ENCODE measurements at places on chromosomes 16 and 17. TPM values are rescaled to one million over a fixed set of nuclear protein-coding genes. Genes with fewer than 3 reads are reported as not detected.

DNA sequence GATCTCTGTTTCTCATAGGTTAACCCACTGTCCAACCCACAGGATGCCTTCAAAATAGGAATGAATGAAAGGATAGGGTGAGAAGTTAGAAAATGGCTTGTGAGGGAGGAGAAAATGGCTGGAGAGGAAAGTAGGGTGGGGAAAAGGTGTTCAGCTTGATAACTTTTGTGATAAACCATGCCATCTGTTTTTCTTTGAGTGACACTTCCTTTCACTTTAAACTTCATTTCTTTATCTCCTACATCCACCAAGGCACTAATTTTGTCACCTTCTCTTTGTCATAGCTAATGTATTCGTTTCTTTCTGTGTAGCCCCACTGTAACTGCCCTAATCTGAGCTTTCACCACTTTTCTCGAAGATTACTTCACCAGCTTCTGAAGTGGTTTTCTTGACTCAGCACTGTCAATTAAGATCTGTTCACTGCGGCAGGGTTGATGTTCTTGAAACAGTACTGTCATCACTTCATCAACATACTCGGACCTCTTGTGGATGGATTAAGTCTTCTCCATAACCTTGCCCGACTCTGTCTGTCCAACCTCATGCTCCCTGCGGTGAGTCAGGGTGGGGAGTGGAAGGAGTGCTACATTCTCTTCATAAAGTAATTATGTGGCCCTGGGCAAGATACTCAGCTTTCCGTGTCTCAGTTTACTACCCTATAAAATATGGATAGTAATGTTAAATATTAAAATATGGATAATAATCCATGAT, 5.5 kb upstream of the KRT10 start:
- DNase-seq, result no peak

GRCh38 chr16:14400285-14400977, 229.6 kb downstream of the PARN start:
- no peak for DNase-seq

- no peak for DNase-seq
Measured at GRCh38 chr17:58966208-58966607, 140.5 kb downstream of the TRIM37 start.

DNA sequence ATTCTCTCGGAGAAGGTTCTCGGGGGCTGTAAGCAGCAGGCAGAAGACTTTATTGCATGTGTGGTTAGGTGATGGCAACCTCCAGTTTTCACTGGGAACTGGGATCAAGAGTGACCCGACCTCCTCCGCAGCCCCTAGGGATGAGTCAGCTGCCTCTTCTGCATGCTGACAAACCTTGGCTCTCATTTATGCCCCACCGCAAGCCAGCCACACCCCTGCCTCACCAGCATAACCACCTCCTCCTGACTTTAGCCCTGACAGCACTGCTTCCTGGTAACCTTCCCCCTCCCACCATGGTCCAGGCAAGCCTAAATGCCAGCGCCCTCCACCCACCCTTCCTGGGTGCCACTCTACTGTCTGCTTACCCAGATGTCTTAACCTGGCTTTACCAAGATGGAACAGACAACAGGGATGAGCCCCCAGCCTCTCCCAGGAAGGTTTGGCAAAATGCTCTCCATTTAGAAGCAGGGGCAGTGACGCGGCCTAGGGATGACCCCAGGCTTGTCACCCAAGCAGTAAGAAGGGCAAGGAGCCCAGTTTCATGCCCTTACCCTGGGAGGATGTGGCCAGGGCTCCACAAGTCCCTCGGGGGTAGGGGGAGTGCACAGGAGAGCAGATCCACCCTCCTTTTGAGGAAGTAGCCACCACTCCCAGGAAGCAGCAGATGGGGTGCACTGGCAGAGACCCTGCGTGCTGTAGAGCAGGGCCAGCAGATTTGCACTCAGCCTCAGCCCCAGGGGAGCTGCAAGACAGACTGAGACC, 73.5 kb downstream of the GOSR1 start:
- DNase-seq, result no peak

DNA sequence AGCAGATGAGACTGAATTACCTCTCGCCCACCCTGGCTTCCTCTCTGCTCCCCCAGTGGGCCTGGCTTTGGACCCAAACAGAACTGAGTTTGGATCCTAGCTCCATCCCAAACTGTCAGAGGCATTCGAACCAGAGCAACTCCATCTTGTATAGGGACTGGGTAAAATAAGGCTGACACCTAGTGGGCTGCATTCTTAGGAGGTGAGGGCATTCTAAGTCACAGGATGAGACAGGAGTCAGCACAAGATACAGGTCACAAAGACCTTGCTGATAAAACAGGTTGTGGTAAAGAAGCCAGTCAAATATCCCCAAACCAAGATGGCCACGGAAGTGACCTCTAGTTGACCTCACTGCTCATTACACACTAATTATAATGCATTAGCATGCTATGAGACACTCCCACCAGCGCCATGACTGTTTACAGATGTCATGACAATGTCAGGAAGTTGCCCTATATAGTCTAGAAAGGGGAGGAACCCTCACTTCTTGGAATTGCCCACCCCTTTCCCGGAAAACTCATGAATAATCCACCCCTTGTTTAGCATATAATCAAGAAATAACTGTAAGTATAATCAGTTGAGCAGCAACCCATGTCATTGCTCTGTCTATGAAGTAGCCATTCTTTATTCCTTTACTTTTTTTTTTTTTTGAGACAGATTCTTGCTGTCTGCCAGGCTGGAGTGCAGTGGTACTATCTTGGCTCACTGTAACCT, 44.4 kb downstream of the LYRM1 start:
- no peak for DNase-seq

The PSMD3 gene
- 49.5 TPM for total RNA-seq

GRCh38 chr16:4263504-4264436, 9.1 kb downstream of the TFAP4 start:
- DNase-seq, result peak; percentile 91

The MYL4 gene
- 36.7 TPM for total RNA-seq

GRCh38 chr17:55319933-55320593, 55.3 kb downstream of the HLF start:
- DNase-seq, result no peak

- no peak for DNase-seq
Measured at GRCh38 chr17:57877803-57878377, 28.0 kb upstream of the MRPS23 start.

- DNase-seq, result no peak
Measured at GRCh38 chr16:84074721-84075120, 32.1 kb upstream of the SLC38A8 start.

GRCh38 chr17:47733674-47734410, 806 bp downstream of the TBX21 start:
- no peak for DNase-seq

DNA sequence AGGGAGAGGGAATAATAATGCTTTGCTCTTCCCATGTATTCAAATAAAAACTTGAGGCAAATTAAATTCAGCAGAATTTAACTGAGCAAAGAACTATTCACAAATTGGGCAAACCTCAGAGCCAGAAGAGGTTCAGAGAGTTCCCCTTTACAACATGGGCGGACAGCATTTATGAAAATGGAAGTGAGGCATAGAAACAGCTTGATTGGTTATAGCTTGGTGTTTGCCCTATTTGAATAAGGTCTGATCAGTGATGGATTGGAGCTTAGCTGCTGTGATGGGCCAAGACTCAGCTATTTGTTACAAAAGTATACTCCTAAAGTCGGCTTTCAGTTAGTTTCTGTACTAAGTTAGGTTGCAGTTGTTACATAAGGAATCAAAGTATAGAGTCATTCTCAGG, 63.0 kb downstream of the TMEM100 start:
- no peak for DNase-seq

DNA sequence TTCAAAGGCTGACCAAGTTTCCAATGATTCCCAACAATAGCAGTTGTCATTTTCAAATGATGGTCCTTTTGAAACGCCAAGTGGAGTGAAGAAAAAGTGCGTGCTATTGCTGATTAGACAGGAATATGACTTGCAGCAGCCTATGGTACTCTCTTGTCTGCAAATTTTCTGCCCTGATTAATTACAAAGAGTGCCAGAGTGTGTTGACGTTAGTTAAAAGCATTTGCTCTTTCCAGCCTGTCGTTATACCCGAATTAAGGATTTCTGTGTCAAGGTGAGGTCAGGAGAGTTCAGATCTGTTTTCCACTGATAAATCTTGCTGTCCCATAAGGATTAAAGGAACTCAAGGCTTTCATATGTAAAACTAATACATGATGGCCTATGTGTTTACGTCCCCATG, 75.0 kb upstream of the ADAMTS18 start:
- no peak for DNase-seq

The NUP88 gene
- 56.1 TPM for total RNA-seq

The SCARF1 gene
- total RNA-seq, result 6.7 TPM

DNA sequence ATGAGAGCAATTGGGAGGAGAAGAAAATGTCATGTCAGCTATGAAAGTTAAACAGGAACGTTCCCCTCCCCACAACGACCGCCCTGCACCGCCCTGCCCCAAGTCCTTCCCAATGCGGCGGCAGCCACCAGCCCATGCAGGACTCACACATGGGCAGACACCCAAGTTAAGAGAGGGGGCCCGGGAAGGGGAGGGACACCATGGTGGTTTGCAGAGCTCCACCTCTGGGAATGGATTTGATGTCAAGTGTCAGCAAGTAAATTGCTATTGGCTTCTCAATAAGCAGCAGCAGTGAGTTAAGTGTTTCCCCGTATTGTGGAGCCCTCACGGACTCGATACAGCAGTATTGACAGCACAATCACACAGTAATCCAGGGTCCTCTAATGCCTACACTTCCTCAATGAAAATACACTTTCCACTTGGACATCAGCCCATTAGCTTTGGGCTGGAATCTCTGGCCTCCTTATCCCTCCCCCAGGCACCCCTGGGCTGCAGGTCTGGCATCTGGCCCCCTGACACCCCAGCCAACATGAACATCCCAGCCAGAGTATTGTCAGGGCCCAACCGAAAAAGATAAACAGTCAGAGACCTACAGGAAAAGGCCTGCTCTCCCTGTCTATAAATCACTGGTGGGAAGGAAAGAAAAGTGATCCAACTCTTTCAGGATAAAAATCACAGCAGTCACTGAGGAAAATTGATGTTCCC, 22.6 kb downstream of the ZFHX3 start:
- DNase-seq, result peak; percentile 20

GRCh38 chr16:86892509-86892908, 314.2 kb downstream of the FOXL1 start:
- no peak for DNase-seq

- DNase-seq, result peak; percentile 42
Measured at GRCh38 chr17:10844621-10845387, 6.9 kb upstream of the PIRT start.

DNA sequence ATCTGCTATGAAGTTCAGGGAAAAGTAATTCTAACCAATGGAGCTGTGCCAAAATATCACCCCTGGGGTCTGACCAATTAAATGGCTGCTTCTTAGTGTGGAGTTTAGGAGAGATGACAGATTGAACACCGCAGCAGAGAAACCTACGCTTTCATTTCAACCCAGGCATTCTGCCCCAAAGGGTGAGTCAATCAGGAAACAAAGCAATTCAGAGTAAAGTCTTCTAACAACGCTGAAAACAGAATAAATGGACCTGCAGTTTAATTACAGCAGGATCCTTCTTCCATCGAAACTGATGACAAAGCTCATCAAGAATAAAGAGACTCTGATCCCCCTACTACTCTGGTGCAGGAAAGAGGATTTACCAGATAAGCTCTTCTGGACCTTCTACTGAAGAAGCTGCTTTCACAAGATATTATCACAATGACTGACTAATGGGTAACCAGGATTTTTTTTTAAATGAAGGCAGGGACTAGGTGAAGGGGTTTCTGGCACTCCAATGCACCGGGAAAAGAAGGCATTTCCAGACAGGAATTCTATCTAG, 16.7 kb downstream of the RFFL start:
- no peak for DNase-seq

DNA sequence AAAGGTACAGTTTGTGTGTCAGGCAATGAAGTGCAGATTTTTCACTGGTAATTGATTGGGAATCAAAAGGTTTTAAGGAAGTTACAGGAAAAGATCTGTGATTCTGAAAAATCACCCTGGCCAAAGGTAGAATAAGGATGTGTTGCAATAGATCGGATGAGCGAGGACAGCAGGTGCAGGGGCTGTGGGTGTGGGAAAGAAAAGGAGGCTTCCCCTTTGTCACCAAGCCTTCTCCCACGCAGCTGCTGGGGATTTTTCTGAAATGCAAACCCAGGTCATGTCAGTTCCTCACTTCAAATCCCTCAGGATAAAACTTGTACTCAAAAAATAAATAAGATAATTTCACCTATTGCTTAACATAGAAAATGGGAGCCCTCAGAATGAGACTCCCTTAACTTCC, 47.9 kb upstream of the ARHGAP17 start:
- no peak for DNase-seq

DNA sequence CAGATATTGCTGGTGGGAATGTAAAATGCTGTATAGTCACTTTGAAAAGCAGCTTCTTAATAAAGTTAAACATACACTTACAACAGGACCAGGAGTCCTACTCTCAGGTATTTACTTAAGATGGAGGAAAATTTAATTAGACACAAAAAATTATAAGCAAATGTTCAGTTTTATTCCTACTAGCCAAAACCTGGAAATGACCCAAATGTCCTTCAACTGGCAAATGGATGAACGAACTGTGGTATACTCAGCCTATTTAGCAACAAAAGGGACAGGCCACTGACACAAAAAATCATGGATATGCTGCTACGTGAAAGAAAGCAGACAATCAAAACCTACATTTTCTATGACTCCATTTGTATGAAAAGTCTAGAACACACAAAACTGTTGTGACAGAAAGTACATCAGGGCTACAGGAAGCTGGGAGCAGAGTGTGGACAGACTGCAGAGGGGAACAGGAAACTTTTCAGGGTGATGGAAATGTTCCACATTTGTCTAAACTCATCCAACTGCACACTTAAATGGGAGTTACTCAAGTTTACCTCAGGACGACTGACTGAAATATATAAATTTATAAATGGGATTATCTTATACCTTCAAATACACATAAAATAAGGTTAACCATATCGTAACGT, 49.3 kb upstream of the MNT start:
- no peak for DNase-seq

The YBX2 gene
- total RNA-seq, result 1.3 TPM

DNA sequence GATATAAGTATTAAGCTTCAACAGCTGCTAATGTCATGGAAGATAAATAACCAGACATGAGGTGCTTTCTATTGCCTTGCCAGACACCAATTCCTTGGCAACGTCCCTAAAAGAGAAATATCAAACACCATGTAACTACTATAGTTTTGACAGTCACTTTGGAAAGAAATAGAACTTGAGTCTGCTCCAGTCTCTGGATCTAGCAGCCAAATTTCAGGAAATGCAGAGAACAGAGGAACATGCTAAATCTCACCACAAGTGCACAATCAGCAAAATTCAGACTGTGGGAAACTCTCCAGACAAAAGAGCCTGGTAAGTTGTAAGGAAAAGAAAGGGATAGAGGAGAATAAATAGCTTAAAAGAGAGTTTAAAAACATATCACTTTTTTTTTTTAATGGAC, 28.4 kb upstream of the TANC2 start:
- no peak for DNase-seq

GRCh38 chr17:14904386-14904785, 360.7 kb downstream of the PMP22 start:
- DNase-seq, result peak; percentile 10

GRCh38 chr17:60618854-60619526, 19.0 kb downstream of the PPM1D start:
- DNase-seq, result no peak

The VASN gene
- 20.6 TPM for total RNA-seq

- no peak for DNase-seq
Measured at GRCh38 chr17:74601944-74602572, 10.0 kb upstream of the CD300LD start.

The DRC7 gene
- not detected for total RNA-seq

All from skin of body (tissue), 3 donors.